Smooth muscle cell of the coronary artery (primary cell): ENCODE measurements at places on chromosomes 3 and 15. TPM values are rescaled to one million over a fixed set of nuclear protein-coding genes. Genes with fewer than 3 reads are reported as not detected.

Gene GP5
- 0.83 TPM in 1 of 2 replicates, not detected in the other for total RNA-seq

Gene MORC1
- total RNA-seq = not detected in 2 replicates

Gene NPAP1
- not detected in 2 replicates for total RNA-seq

Gene ADAMTS9
- total RNA-seq = 0.38 and 6.3 TPM in 2 replicates

Gene ISL2
- total RNA-seq = 0.08 TPM in 1 of 2 replicates, not detected in the other

Gene CASR
- total RNA-seq = under 0.01 TPM in 1 of 2 replicates, not detected in the other

Gene GOLGA8H
- total RNA-seq = 0.30 TPM in 1 of 2 replicates, not detected in the other

Gene TNFSF10
- 1.4 and 6.3 TPM in 2 replicates for total RNA-seq

Gene OXSR1
- 24.5 and 30.6 TPM in 2 replicates for total RNA-seq

Gene CHST2
- 8.2 and 16.7 TPM in 2 replicates for total RNA-seq

Gene CADM2
- not detected in 2 replicates for total RNA-seq

Gene UROC1
- not detected in 2 replicates for total RNA-seq

Gene CHRFAM7A
- total RNA-seq = 1.9 TPM in 1 of 2 replicates, not detected in the other

Gene IL5RA
- total RNA-seq = not detected in 2 replicates

Gene IQGAP1
- 119 and 177 TPM in 2 replicates for total RNA-seq

Gene CCDC54
- total RNA-seq = not detected in 2 replicates

Gene CHRD
- 0.08 and 1.4 TPM in 2 replicates for total RNA-seq

Gene CLDN11
- total RNA-seq = 130 and 280 TPM in 2 replicates

Gene MEX3B
- 2.6 and 54.9 TPM in 2 replicates for total RNA-seq

Gene TMEM44
- total RNA-seq = 8.4 and 35.2 TPM in 2 replicates
